ENCODE measurements at places on chromosomes 4 and X. TPM values are rescaled to one million over a fixed set of nuclear protein-coding genes. Genes with fewer than 3 reads are reported as not detected.

LNX1 gene
- total RNA-seq = 0.87 TPM

ATP2B3 gene
- total RNA-seq = 0.03 TPM

GAGE13 gene
- total RNA-seq = not detected

GRCh38 chr4:76882630-76883029, 15.3 kb downstream of the SOWAHB start:
- no peak for DNase-seq

DNA sequence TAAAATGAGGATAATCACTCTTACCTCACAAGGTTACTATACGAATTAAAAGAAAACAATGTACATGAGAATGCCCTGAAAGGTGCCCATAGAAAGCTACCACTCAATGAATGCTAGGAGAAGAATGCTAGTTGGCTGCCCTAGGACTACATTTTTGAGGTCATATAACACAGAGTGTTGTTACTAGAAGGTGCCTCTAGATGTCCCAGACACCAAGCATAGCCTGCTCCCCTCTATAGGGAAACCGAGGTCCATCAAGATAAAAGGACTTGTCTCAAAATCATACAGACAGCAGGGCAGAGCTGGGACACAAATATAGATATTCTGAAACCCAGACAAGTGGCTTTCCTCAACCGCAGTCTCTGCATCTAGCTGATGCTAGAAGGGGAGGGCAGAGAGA, 147.0 kb upstream of the ARHGEF9 start:
- no peak for DNase-seq
